ENCODE measurements at places on chromosomes 5 and 9.

- no peak for DNase-seq
Measured at GRCh38 chr9:95645992-95646391, 129.2 kb upstream of the PTCH1 start.

DNA sequence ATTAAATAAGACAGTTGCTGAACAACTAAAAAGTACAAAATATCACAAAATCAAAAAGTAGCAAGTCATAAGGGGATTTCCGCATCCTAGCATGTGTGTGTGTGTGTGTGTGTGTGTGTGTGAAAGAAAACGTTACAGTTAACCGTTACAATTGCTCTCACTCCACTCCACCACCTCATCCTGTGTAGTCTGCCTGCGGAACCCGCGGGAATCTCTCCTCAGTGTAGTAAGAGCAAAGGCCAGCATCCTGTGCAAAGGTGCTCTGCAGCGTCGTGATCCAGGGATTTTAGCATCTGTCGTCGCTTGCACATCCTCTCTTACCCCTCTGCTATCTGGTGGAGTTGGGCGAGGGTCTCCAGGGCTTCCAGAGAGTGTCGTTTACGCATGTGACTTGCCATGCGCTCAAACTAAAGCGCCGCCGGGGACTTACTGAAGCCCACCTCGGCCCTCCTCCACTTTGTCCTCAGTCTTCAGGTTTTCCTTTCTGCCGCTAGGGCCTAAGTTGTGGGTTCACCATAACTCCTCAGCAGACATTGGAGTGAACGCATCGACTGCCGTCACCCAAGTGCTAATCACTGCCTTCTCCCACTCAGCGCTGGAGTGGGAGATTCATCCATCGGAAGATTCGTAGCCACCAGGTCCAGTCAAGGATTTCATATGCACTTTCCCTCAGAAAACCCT is 3.9 kb downstream of the CDKN2B start:
- no peak for DNase-seq

DNA sequence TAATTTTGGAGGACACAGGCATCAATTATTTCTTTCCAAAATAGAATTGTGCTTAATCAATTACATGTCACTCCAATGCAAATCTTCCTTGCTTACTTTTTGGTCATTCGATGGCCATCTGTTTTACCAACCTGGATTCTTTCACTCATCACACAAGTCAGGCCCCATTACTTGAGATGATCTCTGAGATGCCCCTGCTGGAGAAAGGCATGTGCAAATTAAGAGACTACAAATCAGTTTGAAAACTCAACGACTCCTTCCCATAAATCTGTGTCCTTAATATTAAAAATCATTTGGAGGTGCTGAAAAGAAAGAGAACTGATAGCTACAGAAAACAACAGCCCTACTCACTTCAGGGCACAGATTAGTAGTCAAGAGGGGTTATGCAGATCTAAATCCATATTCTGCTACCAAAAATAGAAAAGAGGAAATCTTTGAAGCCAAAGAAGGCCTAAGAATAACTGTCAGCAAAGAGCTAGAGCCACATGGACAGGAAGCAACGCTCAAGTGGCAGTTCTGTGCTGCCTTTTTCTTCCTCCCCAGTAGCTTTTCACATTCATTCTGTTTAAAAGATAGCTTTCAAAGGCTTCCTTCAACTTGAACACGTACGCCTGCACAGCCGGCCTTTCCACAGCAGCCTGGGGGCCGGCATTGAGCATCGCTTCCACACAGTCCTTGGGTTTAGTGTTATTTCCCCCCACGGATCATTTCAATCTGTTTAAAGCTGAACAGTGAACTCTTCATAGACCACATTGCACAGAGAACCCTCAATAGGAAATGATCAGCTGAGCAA is 79.3 kb upstream of the MAP3K1 start:
- no peak for DNase-seq

- no peak for DNase-seq
Measured at GRCh38 chr5:19920761-19921160, 67.2 kb downstream of the CDH18 start.

- DNase-seq: no peak
Measured at GRCh38 chr9:131177898-131178297, 52.5 kb downstream of the NUP214 start.

DNA sequence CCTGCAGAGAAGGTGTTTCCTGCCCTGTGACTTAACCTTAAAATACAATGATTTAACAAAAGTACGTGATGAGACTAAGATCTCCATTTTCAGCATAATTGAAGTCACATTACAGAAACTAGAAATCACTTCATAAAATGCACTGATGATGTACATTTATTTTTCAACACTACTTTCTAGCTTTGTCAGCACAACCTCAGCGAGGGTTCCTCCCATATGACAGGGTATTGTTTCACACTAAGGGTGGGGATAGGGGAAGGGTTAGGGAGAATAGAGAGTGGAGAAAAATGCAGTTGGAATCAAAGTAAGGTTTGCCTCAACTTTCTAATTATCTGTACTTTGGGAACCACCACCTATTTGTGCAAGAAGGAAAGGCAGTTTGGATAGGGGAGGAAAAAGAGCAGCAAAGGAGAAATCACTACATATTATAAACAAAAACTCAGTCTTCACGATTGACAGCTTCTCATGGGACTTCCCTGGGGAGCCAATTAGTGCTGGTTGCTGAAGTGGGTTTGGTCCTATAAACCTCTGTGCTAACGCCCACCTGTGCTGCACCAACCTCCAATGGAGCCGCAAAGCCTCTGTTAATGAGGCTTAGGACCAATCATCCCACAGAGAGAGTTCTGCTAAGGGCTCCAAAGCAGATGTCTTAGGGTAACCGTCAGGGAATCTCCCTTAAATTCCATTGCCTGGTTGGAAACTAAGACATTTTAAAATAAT is 369.2 kb upstream of the PDE4D start:
- no peak for DNase-seq

DNA sequence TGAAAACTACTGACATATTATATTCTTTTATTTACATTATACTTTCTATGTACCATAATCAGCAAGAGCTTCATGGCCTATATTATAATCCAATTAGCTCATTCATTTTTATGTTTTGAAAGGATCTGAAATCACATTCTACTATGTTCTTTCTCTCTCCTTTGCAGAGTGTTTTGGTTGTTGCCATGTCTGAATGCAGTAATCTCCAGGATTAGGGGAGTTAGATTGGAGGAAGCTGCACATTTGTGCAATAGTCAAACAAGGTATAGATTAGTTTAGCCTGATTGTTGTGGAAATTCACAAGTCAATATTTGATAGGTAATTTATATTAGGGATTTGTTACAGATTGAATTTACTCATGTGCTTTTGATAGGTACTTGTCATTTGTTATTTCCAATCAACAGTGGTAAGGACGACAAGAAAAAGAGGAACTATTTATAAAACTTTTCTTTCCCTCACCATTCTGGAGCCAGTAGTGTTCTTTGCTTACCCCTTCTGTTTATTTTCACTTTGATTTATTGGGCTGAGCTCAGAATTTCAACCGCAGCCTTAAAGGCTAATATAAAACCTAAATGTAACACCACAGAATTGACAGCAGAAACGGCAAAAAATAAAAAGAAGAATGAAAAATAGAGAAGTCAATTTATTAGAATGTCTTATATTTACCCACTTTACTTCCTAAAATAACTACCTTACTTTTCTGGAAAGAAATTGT is 597.0 kb downstream of the CHSY3 start:
- DNase-seq: no peak

DNA sequence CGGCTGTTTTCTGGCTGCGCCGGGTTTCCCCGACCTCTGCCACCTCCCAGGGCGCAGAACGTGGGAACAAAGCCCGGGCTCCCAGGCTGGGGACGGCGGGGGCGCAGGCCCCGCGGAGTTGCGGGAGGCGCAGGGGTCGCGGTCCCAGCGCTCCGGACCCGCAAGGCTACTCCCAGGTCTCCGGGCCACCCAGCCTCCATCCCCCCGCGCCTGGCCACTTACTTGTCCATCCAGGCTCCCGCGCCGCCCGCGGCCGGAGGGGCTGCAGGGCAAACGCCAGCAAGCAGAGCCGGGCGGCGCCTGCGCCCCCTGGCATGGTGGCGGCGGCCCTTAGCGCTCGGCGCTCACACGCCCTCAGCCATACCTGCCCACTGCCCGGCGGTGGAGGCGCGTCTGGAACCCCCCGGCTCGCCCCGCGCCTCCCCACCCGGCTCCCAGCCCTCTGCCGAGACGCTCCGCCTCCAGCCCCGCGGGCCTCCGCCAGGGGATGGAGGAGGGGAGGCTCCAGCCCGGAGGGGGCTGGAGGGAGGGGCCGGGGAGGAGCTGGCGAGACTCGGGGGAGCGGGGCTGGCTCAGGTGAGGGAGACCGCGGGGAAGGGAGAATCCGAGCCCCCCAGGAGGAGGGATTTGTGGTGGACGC is at the start of gene ADAM19:
ADAM19 (minus strand) TSS at position 395 of the 640 bp plus-strand sequence; CDS start at position 316, 79 bp downstream.
- no peak for DNase-seq

DNA sequence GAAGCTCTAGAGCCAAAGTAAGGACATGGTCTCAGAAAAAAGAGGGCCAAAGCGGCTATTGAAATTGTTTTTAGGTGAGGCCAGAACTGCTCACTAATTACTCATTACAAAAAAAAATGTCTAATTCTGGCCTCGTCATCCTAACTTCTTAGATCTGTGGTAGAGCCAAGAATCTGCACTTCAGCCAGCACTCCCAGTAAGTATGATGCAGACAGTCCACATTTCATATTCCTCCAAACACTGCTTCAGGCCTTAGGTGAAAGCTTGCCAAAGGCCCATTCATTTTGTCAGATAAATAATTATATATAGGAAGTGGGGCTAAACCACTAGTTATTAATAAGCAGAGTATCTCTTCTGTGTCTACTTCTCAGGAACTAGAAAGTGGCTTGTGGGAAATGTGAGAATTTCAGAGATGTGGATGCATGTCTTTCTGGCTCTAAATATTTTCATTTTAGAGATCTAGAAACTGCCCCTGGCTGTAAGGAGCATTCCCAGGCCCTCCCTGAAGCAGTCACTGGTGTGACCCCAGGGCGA is 554.0 kb downstream of the TLE4 start:
- no peak for DNase-seq

DNA sequence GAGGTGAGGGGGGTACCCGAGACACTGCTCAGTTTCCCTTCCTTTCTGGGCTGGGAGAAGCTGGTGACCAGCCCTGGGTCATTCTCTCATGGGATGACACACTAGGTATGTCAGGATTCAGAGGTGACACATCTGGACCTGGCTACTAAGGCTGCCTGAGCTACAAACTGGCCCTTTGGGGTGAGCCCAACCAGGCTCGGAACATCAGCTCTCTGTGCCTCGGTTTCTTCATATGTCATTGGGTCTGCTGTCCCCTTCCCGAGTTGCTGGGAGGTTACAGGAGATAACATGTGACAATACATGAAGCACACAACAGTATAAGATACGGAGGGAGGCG is 11.8 kb downstream of the CARD19 start:
- DNase-seq: no peak

GRCh38 chr5:75020016-75020656 is 32.2 kb downstream of the GCNT4 start:
- DNase-seq: no peak

GRCh38 chr5:173016598-173017046 is 33.1 kb downstream of the ATP6V0E1 start:
- no peak for DNase-seq

DNA sequence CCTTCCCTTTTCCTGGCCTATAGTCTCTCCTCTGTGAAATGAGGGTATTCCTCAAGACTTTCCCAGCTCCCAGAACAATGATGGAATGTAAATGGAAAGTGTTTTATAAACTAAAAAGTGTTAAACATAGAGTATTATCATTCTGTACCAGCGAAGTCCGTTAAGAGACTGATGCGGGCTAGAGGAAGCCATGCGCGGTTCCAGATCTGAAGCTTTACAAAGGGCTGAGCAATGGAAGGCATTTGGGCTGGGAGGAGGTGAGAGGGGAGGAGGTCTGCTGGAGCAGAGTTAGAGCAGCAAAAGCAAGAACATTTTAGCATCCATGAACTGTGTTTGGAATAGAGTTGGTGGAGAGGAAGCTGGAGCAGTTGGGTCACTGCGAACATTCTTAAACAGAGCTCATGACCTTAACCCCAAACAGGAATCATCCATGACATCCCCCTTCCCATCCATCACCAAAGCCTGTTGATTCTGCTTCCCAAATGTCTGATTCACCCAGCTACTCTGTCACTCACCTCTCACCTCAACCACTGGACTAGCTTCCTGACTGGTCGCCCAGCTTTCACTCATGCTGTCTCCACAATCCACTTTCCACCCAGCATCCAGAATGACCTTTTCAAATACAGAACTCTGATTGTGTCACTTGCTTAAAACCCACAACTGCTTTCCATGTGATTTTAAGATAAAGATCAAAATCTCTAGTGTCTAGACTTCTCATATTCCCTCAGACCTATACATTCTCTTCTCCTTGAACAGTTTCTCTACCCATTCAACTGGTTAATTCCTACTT is 37.1 kb downstream of the CDK5RAP2 start:
- no peak for DNase-seq

DNA sequence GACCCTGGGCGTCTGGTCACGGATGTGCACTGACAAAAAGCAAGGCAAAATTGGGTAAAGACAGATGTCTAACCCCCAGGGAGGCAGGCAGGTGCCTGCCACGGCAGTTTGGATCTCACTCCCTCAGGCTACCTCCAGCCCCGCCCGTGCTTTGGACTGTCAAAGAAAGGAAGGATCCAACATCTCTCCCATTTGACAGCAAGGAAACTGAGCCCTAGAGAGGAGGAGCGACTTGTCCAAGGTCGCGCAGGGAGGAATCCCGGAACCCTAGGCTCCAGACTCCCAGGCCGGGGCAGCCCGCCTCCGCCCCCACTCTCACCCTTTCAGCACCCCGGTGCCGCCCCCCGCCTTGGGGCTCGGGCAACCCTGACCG is 376 bp downstream of the GOLGA1 start:
- no peak for DNase-seq

GRCh38 chr5:115857057-115857479 is 15.3 kb downstream of the AP3S1 start:
- DNase-seq: no peak

DNA sequence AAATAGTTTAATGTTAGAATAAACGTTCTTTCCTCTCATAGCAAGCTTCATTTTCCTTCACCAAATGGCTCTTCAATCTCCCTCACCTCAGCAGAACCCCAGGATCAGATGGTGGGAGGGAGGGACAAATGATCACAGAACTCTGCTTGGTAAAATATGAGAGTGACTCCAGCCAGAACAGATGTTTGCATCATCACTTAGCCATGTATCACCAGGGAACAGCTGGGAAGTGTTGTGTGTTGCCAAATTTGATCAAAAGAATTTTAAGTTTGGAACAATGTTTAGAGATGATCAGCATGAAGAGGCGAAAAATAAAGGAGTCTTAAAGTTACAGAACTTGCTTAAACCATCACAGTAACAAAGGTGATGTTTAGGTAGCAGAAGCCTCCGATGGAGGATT is 115.7 kb downstream of the FRMD3 start:
- DNase-seq: no peak

DNA sequence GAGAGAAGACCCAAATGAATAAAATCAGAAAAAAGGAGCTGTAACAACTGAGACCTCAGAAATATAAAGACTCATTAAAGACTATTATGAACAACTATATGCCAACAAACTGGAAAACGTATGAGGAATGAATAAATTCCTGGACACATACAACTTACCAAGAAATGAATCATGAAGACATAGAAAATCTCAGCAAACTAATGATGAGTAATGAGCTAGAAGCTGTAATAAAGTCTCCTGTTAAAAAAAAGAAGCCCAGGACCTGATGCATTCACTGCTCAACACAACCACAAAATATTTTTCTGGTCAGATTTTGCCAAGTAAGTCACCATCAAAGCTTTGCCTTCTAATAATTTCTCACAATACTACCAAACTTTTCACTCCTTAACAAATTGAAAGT is 666.7 kb downstream of the LRRC70 start:
- DNase-seq: no peak

Measured in activated naive CD4-positive, alpha-beta T cell treated with anti-CD3 and anti-CD28 coated beads, Interleukin-2, amount 50 U/mL, for 72 hours (primary cell).